ENCODE measurements at places on chromosomes 1 and 21.

GRCh38 chr1:213017447-213018273 lies 2.0 kb upstream of the ANGEL2 start:
- no peak for DNase-seq

GRCh38 chr1:110339407-110340206 lies 430 bp downstream of the RBM15 start:
- peak; percentile 34 for DNase-seq

DNA sequence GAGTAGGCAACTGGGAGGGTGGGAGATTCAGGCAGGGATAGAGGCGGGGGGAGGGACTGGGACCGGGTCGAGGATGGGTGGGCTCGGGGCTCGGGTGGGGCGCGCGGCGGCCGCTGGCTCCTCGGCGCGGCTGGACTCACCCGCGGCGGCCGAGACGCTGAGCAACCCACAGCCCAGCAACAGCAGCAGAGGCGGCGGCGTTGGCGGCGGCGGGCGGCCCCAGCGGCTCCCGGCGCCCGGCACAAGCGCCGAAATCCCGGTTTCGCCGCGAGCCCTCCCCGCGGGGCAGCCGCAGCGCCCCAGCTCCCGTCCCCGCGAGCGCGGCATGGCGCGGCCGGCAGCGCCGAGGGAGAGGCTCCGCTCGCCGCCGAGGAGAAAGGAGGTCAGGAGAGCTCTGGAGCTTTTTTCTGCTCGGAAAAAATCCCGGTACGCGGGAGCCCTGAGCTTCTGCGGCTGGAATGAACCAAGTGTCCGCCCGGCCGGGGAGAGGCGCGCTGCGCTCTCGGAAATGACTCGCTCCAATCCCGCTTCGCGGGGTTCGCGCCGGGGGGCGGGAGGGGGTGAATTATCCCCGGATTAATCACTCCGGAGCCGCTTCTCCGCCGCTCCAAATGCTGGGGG lies at the start of gene CSMD2:
Gene CSMD2, minus strand, starts transcription at position 460 of the 621 bp plus-strand sequence. Its CDS starts 133 bp downstream, at position 327.
- no peak for DNase-seq

DNA sequence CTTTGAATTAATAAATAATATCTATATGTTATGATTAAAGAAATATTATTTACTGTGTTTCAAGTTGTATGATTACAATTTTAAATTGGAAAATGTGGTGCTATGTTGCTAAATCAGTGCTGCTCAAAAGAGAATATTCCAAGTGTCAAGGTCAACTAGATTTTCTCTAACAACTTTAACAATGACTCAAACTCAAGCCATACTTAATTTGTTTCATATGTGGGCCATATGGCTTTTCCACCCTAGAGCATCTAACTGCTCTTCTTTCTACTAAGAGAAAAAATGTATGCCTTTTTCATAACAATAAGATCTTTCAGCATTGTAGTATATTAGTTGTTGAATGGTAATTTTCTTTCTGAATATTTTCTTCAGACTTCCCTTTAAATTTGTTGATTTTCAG lies 8.3 kb upstream of the SYT14 start:
- no peak for DNase-seq

DNA sequence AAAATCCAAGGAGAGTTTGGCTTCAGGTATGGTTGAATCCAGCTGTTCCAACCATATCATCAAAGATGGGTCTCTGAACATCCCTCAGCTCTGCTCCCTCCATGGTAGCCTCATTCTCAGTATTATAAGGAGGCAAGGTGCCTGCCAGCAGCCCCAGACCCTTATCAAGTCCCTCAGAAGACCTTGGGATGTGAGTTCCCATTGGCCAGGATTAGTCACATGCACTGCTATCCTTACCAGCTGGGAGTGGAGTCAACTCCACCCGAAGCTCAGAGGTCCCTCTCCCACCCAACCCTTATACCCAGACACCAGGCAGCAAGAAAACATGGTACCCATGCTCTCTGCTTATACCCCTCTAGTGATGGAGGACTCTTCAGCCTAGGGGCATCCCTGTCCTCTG lies 153.7 kb upstream of the ZBTB40 start:
- no peak for DNase-seq

DNA sequence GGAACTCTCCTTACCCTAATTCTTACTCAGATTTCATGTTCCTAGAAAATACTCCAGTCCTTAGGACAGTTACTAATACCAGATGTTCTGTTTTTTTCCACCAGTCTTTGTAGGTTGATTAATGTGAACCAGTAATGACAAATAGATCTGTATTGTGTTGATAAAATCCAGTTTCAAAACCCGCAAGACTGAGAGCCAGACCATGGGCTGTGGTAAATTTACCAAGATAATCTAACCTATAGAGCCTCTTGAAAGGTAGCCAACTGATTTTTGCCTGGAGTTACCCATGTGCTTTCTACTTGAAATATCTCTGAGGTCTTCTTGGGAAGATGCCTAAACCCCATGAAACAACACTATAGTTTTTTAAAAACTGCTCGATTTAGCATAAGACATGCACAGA lies 46.5 kb upstream of the CDC7 start:
- no peak for DNase-seq

GRCh38 chr1:52544665-52545525 lies 8.0 kb downstream of the TUT4 start:
- DNase-seq: no peak

DNA sequence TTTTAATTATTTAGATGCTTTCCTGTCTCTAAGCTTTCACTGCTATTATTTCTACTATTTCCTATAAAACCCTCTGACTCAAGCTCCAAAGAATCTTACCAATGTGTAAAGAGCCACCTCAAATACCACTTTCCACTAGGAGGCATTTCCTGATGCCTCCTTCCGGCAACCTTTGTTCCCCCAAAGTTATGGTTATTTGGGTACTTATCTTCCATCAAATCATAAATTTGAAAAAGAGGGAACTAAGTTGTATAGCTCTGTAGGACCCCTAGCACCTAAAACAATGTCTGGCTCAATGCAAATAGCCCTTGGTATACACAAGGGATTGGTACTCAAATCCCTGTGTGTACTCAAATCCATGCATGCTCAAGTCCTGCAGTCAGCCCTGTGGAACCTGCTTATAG lies 79.6 kb downstream of the NME7 start:
- DNase-seq: no peak

DNA sequence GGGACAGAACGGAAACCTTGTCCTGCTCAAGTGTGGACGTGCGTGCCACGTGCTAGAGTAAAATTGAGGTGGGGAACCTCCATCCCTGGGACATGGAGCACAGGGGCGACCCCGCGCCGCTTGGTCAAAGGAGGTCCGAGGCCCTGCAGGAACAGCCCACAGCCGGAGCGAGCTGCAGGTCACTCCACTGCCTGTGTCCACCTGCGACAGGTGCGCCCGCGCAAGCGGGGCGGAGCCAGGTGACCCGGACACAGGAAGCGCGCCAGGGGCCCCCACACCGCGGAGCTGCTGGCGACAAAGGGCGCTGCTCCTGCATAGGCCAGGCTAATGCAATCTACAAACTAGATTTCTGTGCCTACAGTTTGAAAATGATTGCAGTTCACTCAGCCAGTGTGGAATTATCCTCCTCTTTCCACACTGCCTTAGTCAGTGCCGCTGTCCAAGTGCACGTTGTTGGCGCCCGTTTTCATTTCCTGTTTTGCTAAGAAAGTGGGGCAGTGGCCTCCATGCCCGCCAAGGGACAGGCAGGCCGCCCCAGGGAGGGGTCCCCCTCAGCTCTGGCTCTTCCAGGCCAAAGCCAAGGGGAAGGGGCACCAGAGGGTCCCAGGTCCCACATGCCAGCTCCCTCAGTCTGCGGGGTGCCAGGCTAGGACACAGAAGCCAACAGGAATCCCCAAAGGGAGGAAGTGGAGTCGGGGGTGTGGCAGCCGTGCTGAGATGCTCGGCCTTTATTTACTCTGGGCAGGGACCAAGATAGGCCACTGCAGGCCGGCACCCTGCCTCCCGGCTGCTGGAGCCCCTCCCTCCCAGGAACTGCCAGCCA lies 4.3 kb upstream of the NADK start:
- no peak for DNase-seq

- DNase-seq: no peak
Measured at GRCh38 chr1:179702946-179703539, 40.0 kb upstream of the FAM163A start.

- peak; percentile 15 for DNase-seq
Measured at GRCh38 chr1:174021591-174022079, 522 bp downstream of the RC3H1 start.

DNA sequence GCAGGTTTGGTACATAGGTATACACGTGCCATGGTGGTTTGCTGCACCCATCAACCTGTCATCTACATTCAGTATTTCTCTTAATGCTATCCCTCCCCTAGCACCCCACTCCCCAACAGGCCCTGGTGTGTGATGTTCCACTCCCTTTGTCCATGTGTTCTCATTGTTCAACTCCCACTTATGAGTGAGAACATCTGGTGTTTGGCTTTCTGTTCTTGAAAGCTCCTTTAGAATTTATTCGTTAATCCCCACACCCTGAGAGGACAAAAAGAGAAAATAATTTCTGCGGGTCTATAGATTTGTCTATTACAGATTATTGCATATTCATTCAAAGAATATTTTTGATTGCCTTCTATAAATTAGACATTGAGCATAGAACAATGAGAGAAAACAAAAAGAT lies 455.5 kb downstream of the PLPP3 start:
- DNase-seq: no peak

GRCh38 chr1:228664399-228664914 lies 70.8 kb upstream of the RHOU start:
- DNase-seq: peak; percentile 42

- no peak for DNase-seq
Measured at GRCh38 chr1:63877816-63878215, 104.0 kb downstream of the ROR1 start.

- DNase-seq: no peak
Measured at GRCh38 chr1:172375211-172375631, 45.3 kb upstream of the C1orf105 start.

DNA sequence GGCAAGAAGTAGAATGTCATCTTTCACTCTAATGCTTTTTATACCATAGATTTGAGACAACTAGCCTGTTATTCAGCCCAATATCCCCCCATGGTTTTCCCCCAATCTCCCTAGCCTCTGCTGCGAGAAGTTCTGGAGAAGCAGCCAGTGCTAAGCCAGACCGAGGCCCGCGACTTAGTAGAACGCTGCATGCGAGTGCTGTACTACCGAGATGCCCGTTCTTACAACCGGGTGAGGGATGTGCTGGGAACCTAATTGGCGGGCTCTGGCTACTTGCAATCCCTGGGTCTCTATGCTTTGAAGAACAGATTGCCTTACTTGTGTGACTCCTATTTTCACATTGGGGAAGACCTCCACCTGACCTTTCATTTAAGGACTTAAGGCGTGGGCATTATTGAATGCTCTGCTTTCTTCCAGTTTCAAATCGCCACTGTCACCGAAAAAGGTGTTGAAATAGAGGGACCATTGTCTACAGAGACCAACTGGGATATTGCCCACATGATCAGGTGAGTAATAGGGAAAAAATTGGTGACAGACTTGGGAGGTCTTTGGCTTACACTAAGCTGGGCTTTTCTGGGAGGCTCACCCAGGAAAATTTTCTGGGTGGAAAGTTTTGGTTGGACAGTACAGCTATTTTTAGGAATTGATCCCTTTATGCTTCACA lies 1.9 kb downstream of the PSMB4 start:
- no peak for DNase-seq

GRCh38 chr1:223674119-223674890 lies 8.8 kb upstream of the CAPN8 start:
- DNase-seq: no peak

GRCh38 chr1:154877370-154877974 lies 7.4 kb upstream of the KCNN3 start:
- DNase-seq: no peak

DNA sequence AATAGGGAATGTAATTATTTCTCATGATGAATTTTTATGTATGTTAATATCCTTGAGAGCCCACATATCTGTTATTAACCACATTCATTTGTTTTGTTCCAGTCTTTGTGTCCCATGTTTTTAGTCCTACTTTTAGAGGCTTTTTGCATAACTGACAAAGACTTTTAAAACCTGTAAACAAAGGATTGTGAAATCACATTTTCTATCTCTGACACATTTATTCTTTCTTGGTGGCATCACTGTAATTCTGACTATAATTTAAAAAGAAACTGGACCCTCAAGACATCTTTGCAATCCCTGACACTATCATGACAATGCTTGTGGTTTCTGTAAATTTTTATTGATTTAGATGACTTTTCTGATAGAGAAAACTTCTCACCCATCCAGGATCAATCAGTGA lies 313.1 kb downstream of the SIPA1L2 start:
- no peak for DNase-seq

DNA sequence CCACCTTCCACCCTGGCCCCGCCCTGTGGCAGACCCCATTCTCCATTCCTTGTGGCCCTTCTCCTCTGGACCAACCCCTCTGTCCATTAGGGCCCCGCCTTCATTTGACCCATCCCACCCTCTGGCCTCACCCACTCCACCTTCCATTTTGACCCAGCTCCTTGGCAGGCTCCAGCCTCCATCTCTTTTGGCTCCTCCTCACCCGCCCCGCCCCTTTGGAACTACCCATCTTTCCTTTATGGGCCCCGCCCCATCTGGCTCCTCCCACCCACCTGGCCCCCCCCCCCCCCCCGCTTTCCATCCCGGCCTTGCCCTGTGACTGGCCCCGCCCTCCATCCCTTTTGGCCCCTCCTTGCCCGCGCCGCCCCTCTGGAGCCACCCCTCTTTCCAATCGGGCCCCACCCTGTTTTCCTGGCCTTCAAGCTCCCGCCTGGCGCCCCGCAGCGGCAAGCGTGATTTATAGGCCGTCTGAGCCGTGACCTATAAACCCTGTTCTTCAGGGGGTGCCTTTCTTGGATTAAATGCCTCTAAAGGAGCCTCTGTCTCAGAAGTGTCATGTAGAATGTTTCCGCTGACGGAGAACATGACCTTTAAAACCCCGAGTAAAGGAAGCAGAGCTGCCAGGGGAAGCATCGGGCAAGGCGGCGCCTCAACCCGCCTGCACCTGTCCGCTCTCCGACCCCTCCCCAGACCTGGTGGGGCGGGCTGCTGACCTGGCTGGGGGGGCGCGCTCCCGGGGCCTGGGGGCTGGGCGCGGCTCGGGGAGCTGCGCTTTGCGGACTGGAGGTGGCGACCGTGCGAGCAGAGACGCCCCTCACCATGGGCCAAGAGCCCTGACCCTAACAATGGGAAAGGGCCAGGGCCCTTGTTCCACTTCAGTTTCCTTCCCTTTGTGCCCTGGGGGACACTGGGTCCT lies 178.0 kb downstream of the CAMTA1 start:
- DNase-seq: peak; percentile 79

GRCh38 chr1:77371396-77371795 lies 89.6 kb downstream of the AK5 start:
- DNase-seq: no peak

GRCh38 chr1:245483247-245483646 lies 328.5 kb downstream of the KIF26B start:
- no peak for DNase-seq

GRCh38 chr1:98472878-98473277 lies 188.6 kb upstream of the SNX7 start:
- no peak for DNase-seq

- DNase-seq: no peak
Measured at GRCh38 chr1:8351693-8352470, 34.0 kb downstream of the SLC45A1 start.

GRCh38 chr1:111729271-111729921 lies 9.8 kb downstream of the INKA2 start:
- DNase-seq: no peak

Measured in stimulated activated CD8-positive, alpha-beta memory T cell treated with anti-CD3 and anti-CD28 coated beads, Interleukin-2, amount 100 ng/mL, for 48 hours (primary cell).